EL (cell line): ENCODE measurements at places on chromosomes 3 and 15.
A peak's percentile ranks its signal among the peaks of the same experiment; 100 is the strongest.

DNA sequence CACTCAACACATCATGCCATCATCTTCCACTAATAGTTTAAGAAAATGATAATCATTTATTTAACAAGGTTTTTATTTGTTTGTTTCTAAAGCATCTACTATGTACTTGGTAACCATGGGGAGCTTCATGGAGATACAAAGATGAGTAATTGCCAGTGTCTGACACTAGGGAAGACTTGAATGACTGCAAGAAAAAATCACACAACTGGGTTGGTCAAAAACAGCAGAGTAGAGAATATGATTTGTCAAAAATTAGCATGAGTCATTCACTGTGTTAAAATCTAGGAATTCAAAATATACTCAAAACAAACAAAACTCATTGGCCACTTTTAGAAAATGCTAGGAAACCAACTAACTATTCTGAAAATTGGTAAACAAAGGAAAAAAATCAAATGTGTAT, 6.3 kb downstream of the BNC1 start:
- DNase-seq: peak; percentile 65

DNA sequence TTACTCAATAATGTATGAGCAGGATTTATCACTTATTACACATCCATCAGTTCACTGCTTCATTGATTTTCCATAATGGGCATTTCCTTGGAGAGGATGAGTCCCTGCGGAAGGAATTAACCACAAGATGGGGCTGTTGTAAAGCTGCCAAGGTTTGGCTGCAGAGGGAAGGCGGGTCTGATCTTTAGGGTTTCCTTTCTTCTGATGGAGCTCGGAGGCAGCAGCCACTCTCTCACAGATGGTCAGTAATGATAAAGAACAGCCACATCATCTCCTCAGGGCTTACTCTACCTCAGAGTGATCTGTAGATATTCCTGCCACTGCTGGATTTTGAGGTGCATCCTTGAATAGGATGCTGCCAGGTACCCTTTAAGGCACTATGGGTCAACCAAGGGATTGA, 115.2 kb downstream of the USP13 start:
- peak; percentile 74 for DNase-seq

- no peak for DNase-seq
Measured at GRCh38 chr3:135148398-135149020, 353.4 kb downstream of the EPHB1 start.

DNA sequence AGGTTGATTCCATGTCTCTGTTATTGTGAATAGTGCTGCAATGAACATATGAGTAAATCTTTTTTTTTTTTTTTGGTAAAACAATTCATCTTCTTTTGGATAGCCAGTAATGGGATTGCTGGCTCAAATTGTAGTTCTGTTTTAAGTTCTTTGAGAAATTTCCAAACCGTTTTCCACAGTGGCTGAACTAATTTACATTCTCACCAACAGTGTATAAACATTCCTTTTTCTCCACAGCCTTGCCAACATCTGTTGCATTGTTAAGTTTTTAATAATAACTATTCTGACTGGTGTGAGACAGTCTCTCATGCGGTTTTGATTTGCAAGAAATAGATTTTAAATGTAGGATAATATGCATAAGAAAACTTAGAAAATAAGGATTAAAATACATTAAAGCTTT, 279.0 kb upstream of the EPHA3 start:
- no peak for DNase-seq

GRCh38 chr3:108946292-108947285, 7.1 kb downstream of the GUCA1C start:
- DNase-seq: peak; percentile 41

DNA sequence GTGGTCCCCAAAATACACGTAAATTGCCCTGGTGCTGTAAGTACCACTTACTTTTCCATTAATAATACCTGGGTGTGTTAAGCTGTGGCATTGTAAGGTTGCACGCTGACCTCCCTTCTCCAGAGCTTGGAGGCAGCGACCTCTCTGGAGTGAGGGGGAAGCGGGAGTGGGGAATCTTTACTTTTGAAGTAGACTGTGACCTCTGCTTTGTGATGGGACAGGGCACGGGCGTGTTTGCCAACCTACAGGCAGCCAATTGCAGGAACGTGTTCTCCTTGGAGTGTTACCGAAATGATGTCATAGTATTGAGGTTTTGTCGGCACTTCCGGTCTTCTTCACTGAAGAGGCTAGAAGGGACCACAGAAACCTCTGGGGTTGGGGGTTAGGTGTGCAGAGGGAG, 227.3 kb upstream of the C2CD4B start:
- DNase-seq: peak; percentile 72

DNA sequence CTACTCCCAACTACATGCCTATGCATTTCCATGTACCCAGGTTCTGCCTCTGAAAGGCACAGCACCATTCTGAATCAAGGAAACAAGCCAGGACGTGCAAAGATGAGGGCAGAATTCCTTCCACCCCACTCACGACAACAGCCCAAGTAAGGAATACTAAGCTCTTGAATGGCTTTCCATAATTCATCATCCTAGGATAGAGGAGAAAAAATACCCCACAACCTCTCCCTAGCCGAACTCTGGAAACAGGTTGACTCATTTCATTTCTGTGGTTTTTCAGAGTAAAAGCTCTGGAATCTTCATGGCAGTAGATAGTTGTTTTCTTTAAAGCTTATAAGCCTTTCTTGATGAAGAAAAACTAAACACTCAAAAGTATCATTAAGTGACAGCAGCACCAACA, 77.8 kb downstream of the PDZRN3 start:
- DNase-seq: peak; percentile 92

DNA sequence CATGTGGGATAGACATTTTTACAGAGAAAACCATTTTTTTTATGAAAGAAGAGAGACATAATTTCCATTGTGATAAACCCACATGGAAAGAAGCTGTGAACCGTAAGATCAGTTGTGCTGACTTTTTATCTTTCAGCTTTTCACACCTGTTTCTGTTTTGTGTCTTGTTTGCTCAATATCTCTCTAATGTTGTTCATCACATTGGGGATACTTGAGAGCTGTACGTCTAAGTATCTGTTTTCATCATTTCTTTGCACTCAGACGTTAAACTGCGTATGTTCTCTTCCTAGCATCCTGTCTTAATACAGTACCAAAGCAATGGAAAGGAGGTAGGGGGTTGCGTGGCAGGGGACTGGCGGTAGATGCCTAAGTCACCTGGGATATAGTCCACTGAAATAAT, 449.0 kb downstream of the NAALADL2 start:
- no peak for DNase-seq

- no peak for DNase-seq
Measured at GRCh38 chr15:63254991-63255390, 22.4 kb upstream of the APH1B start.

DNA sequence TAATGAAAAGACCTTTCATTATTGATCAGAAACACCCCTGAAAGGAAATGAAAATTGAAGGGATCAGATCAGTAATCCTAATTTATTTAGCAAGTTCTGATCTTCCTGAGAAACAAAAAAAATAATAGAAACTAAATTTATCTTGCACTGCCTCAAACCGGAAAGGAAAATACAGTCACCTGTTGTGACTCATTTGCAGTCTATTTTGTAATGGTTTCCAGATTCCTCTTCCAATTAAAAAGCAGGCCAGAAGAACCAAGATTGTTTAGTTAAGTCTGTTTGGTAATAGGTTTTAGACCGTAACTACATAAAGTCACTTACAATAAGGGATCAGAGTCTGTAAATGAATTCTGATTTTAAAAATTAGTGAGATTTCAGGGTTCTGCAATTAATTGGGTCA, 49.7 kb upstream of the ATOSA start:
- DNase-seq: peak; percentile 53

GRCh38 chr15:31279221-31280045, 47.2 kb upstream of the KLF13 start:
- DNase-seq: no peak

- DNase-seq: peak; percentile 93
Measured at GRCh38 chr3:106635271-106635670, 742.0 kb upstream of the CCDC54 start.

DNA sequence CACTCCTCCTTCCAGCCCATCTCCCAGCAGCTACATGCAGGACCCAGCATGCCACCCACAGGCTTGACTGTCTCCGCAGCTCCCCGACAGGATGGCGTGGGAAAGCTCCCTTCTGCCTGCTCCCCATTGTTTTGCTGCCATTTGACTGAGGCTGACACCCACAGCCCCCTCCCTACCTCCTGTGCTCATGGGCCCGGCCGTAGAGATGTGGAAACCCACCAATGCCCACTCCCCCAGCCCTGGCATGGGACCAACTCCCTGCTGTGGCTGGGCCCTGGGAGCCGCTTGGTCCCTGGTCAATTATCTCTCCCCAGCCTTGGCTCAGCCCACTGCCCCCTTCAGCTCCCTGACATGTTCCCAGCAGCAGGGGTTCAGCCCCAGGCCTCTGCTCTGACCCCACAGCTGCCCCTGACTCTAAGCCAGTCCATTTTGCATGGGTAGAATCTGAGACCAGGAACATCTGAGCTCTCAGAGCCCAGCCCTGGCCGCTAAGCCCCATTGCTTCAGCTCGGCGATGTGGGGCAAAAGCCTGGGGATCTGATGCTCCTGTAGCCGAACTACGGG, 8.2 kb downstream of the C3orf22 start:
- DNase-seq: no peak

- DNase-seq: no peak
Measured at GRCh38 chr3:129994883-129995559, 20.5 kb downstream of the TRH start.

DNA sequence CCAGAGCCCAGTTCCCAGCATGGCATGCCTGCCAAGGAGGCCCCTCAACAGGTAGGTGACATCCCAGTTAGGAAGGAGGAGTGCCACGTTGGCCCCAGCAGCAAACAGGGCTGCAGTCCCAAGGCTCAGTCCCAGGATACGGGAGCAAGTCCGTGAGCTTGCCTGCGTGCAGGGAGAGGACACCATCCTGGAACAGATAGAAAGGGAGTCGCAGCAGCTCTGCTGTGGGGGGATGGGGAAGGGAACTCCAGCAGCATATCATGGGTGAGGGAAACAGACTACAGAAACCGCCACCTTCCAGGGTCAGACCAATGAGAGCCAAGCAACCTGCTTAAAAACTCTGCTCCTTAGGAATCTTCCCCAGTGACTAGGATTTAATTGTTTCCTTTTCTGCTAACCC, 9.4 kb upstream of the DYNLT2B start:
- peak; percentile 25 for DNase-seq

DNA sequence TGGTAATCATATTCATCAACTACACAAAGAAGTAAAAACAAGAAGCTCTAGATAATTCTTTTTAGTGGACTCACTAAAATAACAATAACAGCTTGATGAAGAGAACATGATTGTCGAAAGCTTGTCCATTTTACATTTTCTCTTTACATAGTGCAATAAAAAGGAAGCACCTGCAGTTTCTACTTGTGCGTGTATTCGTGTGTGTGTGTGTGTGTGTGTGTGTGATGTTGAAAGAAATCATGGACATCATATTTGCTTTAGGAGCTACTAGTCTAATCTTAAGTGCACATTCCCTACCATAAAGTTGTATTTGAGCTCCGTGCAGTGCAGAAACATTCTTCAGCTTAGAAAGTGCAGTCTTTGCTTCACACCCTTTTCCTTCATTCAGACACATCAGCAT, 288.8 kb downstream of the ZBTB20 start:
- DNase-seq: no peak

DNA sequence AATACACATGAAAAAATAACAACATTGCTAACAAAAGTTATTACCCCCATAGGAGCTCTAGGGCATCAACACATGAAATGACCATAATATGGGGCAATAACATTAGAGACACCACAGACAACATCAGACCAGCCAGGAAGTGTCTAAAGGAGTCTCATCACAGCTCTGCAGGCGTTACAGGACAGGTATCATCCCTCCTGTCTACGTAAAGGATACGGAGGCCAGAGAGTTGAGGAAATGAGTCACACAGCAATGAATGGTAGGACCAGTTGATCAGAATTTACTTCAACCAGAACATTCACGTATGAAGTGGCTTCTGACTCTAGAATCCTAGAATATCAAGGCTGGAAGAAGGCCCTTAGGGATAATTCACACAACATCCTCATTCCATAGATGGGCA, 1.8 kb downstream of the NME9 start:
- DNase-seq: no peak

- DNase-seq: no peak
Measured at GRCh38 chr15:42359249-42359648, at the start of gene CAPN3. Gene CAPN3 (plus strand): TSS chr15:42359501. CDS start chr15:42359806, 305 bp downstream.

GRCh38 chr15:58484791-58485600, 53.2 kb downstream of the LIPC start:
- DNase-seq: no peak

DNA sequence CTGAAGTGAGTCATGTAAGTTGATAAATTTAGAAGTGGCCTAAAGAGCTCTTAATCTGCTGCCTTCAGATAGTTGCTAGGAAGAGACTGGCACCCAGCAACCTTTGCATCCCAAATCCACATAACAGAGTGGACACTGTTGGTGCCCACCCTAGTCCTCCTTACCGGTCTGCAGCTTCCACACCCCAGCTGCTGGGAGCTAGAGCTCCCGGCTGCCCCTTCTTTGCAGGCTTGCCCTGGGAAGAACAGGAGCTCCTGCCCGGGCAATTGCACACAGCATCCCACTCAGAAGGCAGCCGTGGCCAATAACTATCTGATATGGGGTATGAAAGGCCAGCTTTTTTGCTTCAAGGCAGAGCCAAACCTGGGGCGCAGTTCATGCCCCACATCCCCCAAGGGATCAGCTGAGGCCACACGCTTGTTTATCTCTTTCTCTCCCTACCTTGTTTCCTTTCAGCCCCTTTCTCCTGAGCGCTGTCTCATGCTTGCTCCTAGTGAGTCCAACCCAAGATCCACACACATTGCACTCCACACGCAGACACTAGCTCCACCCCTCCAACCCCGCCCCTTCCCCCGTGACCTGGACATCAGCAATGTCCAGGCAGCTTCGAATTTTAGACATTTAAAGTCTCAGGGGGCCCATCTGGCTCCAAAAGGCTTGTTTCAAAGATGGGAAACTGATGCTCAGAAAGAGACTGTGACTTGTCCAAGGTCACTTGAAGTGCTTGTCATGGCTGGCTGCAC, 9.1 kb downstream of the ATP2B2 start:
- DNase-seq: no peak

DNA sequence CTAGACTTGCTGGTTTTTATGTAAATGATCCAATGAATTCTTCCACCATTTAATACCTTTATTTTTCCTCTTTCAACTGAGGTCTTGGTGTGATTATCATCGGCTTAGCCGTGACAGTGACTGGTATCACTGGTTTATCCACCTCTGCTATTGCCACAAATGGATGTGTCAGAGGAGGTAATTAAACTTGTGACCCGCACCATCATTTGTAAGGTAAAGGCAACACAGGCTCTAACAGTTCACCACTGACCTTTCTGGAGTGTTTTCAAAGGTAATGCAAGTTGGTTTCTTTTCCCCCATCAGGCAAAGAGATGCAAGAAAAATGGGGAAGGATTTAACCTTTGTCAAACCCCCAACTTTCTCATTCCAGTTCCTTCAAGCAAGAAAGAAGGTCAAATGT, 19.7 kb downstream of the SLC12A1 start:
- DNase-seq: no peak
